ENCODE measurements at places on chromosomes 5 and 9.

GRCh38 chr9:93235300-93235960 lies 51.5 kb downstream of the WNK2 start:
- no peak for DNase-seq

- no peak for DNase-seq
Observed at GRCh38 chr9:37471942-37472684, 6.9 kb upstream of the ZBTB5 start.

- peak; percentile 11 for DNase-seq
Observed at GRCh38 chr5:43646992-43647391, 44.0 kb downstream of the NNT start.

DNA sequence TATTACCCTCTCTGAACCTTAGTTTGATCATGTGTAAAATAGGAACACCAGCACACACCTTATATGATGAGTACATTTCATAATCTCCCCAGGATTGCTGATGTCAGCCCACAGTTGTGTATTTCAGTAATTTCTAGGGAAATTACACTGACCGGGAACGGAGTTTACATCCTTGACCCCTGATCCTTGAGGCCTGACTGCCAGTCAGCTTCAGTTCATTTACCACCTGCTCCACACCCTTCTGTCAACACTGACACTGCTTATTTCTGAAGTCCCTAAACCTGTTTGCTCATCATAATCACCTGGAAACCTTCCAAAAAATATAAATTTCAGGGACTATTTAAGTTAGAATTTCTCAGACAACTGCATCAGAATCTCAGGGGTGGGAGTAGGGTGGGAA lies 55.3 kb downstream of the ZNF622 start:
- no peak for DNase-seq

DNA sequence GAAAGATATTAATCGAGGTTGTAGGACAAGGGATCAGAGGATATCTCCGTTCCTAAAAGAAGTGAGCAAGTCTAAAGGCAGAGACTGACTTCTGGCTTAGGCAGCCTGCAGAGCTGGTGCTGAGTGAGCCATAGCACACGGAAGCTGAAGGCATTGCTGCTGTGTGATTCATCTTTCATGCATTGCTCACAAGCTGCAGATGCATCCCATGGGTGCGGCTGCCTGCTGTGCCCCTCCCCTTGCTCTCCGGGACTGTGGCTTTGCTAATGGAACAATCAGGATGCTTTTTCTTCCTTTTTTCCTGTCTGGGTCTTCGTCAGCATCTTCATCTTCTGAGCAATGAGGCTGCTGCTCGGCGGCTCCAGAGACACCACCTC lies 341.4 kb downstream of the DIRAS2 start:
- DNase-seq: no peak

DNA sequence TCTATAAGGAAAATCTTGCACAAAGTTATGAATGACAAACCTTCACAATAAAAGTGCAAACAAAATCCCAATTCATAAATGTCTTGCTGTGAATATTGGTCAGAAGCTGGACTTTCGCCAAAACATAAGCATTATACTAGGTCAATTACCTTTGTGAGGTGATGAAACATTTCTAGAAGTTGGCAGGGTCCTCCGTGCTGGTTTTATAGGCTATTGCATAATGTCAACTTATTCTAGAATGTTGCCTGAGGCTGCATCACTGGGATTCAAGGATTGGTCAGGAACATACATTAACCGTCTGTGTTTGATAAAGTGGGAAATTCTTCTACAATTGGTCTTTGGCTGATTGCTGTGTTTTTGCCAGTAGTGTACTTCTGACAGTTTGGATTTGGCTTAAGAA lies 49.8 kb upstream of the PALM2AKAP2 start:
- no peak for DNase-seq

- DNase-seq: no peak
Observed at GRCh38 chr5:173735184-173735583, 118.7 kb upstream of the BOD1 start.
